Fibroblast of skin of scalp (primary cell): ENCODE measurements at places on chromosomes 16 and 17.

- no peak for DNase-seq
Observed at GRCh38 chr17:35046245-35046644, 17.3 kb downstream of the RFFL start.

DNA sequence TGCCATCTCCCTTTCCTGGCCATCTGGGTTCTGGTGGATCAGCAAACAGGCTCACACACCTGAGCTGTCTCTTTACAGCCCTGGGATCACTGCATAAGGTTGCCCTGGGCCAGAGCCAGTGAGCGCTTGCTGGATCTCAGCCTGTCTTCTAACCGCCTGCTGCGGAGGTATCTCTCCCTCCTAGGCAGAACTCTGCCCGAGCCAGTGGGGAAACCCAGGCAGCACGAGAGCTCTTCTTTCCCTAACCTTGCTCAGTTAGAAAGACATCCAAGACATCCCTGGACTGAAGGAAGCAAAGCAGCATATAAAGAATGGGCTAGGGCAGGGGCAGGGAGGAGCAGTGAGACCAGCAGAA, 6.4 kb downstream of the HAS3 start:
- no peak for DNase-seq

DNA sequence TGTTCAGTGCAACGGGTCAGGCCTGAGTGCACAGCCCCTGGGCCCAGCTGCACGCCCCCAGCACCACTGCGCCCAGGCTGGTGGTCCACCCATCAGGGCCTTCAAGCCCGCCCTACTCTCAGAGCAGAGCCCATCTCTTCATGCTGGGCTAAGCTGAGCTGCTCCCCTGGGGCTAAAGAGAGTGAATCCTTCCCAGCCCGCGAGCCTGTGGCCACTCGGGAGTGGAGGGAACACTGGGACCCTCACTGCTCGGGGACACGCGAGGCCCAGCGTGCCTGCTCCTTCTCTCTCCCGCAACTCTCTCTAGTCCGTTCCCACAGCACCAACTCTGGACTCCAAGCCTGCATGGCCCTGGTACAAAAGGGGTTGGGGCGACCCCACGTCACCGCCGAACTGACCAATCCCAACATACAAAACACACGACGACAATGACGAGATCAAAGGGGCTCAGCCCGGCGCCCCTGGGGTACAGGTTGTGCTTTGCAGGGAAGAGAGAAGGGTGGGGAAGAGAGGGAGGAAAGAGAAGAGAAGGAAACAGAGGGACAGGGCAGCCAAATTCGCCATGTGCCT, 4.1 kb upstream of the SIRT7 start:
- no peak for DNase-seq

DNA sequence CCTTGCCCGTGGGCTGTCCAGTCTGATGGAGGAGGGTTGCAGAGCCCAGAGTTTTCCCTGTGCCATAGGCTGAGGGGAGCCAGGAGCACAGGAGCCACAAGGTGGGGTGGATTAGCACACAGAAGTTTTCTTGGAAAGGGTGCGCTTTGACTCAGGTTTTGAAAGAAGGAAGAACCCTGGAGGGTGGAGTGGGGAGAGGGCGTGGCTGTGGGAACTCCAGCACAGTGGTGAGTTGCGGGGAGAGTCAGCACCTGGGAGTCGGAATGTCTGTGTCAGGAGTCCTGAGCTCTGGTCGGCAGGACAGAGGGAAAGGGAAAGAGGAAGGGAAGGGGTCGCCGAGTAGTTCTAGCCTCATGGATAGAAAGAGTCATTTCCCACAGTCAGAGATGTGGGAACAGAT, 8.9 kb upstream of the KRT14 start:
- no peak for DNase-seq

- no peak for DNase-seq
Observed at GRCh38 chr17:42463976-42464400, 5.3 kb downstream of the ATP6V0A1 start.

DNA sequence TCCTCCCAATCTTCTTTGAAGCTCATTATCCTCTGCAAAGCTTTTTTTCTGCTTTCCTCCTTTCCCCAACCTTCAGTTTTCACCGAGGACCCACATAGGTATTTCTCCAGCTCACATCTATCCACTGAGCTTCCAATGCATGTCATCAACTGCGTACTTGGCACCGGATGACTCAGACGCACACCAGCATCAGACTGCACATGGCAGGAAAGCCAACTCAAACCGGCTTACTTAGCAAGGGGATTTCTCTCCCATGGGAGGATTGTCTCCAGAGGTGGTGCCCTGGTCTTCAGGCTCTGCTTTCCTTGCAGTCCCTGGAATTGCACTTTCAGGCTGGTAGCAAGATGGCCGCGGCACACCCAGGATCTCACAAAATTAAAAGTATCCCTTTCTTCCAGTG, 1.7 kb upstream of the AKTIP start:
- DNase-seq, result peak; percentile 37

GRCh38 chr17:79039886-79040285, 15.9 kb downstream of the C1QTNF1 start:
- DNase-seq, result no peak

- DNase-seq, result no peak
Observed at GRCh38 chr17:79211061-79211770, 136.6 kb downstream of the ENGASE start.

GRCh38 chr17:54876656-54877195, 23.9 kb upstream of the TOM1L1 start:
- DNase-seq, result no peak

- no peak for DNase-seq
Observed at GRCh38 chr17:66915204-66915611, 49.3 kb upstream of the CACNG4 start.

- no peak for DNase-seq
Observed at GRCh38 chr16:8864480-8865110, 4.2 kb downstream of the CARHSP1 start.
